ENCODE measurements at places on chromosomes 12 and 14.

DNA sequence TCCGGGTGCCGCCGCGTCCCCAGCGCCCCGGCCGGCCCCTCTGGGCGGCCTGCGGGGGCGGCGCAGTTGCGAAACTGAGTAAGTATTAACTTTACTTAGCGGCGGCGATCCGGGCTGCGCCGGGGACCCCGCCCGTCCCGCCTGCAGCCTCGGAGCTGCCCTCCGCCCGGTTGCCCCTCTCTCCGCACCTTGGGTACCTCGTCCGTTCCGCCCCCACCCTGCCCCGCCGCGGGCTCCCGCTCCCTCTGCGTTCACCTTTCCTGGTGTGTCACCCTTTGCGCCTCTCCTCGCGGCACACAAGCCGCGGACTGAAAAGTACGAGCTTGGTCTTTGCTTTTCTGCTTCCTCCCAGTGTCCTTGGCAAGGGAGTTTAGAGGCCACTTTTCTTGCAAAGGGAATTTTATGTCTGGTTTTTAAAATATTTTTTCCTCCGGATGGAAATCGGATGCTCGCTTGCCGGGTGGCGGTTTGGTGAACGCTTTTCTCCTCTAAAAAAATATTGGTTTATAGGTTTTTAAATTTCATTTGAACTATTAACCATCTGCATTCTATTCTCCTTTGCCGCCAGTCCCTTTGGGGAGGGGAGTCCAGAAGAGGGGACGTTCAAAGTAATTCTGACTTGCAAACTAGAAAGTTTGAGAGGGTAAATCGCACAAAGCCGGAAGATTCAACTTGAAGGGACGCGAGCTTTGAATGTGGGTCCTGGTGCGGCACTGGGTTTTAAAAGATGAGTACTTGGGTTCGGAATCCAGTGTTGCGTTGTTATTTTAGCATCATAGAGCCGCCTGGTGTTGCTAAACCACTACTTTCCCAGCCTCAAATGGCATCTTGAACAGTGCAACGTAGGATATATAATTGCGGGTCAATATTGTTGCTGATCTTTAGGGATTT lies 834 bp downstream of the RASSF8 start:
- DNase-seq = peak; percentile 45

- DNase-seq = no peak
Measured at GRCh38 chr14:75970989-75971388, 10.8 kb downstream of the TGFB3 start.

GRCh38 chr12:40668099-40668529 lies 24.1 kb upstream of the CNTN1 start:
- no peak for DNase-seq

DNA sequence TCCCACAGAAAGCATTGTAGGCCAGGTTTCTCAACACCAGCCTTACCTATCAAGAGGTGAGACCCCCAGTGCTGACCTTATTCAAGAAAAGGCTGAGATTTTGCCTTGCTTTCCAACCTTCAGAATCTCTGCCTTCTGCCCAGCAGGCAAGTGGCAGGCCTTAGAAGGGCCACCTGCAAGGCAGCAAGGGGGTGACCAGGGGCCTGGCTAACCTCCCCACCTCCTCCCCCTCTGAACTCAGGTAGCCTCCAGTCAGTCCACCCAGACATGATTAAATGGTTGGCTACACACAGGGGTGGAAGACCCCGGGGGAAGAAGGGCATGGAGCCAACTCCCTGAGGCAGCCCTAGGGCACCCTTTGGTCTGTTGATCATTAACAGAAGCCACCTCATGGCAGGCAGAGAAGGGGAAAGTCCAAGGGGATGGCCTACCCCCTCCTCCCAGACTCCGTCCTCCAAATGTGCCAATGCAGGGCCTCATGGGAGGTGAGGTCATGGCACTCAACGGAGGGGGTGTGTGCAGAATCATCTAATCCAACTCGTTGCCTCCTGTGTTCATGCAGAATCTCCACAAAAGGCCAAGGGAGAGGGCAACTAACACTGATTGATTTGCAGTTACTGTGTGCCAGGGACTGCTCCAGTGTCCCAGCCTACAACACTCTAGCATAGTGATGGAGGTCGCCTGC lies 8.5 kb downstream of the ZFP36L1 start:
- no peak for DNase-seq

GRCh38 chr14:91870001-91870400 lies 2.7 kb upstream of the TC2N start:
- DNase-seq = no peak

GRCh38 chr12:104478396-104479122 lies 21.8 kb downstream of the CHST11 start:
- DNase-seq = no peak

DNA sequence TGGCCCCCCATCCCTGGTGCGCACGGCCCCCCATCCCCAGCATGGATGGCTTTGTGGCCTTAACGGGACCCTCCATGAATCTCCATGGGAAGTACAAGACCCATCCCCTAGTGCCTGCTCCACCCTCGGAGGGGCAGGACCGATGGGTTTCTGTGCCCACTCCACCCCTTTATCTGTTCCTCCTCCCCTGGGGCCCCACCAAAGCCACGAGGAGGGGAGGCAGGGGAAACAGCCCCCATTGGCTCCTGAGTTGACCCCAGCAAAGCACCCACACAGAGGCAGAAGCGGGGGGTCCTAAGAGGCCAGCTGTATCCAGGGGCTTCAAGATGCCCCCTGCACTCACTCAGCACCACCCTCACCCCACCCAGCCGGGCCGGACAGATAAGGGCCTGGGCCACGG lies 36.1 kb upstream of the TMEM179 start:
- DNase-seq = no peak

DNA sequence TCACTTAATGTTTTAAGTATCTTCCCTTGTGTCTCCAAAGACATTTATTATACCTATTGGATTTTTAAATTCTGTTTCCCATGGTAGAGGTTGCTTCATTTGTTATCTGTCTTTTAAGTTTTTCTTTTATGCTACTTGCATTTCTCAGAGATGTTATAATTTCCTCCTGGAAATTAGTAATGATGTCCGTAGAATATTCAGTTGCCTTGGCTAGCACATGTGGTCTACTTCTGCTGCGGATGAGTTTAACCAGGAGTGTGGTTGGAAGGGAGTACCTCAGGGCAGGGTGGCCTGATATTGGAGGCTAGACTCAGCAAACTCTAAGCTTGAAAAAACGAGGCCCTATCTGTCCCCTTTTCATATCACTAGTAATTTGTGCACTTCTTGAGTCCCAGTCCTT lies 8.8 kb upstream of the EVL start:
- no peak for DNase-seq

DNA sequence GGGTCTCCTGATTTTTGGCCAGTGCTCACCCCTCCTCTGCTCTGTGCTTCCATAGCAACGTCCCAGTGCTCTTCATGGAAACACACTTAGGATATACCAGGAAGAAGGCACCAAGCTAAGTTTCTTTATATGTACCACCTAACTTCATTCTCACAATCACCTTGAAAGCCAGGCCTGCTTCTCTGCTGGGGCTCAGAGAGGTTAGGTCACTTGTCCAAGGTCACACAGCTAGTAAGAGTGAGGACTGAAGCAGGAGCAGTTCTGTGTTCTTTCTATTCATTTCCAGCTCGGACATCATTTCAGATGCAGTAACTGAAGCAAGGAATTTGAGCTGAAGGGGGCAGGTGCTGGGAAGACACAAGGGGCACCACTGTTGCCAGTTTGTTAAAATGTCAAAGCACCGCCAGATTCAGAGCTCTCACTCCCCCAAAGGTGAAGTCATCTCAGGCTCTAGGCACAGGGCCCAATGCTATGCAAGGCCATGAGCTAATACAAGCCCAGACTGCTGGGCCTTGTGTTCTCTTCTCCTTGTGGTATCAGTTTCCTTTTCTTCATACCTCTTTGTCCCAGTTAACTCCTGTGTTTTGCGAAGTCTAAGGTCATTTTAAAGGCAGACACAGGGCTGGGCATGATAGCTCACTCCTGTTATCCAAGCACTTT lies 19.7 kb upstream of the YY1 start:
- no peak for DNase-seq

DNA sequence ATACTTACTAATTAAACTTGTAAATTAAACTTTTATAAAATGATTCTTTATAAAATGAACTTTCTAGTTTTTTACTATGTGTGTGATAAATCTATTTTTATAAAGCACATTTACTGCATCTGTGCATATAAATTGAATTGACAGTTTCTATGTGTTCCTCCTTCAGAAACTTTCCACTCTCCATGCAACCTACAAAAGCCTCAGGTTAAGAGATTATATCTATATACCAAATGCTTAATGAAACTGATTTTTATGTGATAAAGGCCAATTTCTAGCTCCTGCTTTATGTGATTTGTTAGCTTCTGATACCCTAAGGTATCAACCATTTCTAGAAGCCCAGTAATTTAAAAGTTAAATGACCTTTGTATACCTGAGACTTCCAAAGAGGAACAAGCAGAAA lies 174.0 kb downstream of the SRGAP1 start:
- no peak for DNase-seq

- no peak for DNase-seq
Measured at GRCh38 chr12:68237078-68237477, 11.5 kb upstream of the IL26 start.

DNA sequence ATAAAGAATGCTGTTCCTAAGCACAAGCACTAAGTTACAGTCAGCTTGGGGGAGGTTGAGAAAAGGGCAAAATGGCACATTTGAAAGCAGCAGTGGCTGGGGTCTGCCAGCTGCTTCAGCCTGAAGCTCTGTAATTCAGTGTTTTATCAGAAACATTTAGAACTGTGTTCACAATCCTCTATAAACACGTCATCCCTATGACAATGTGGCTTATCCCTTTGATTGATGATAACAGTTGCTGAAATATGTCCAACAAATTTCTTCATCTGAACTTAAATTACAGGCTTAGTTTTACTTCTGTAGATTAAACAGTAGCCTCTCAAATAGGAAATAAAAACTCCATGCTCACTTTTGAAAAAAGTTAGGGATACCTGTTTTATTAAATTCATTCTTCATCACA lies 108.8 kb downstream of the VEZT start:
- DNase-seq = no peak

GRCh38 chr14:60642270-60643140 lies 6.8 kb downstream of the SIX1 start:
- DNase-seq = no peak

- DNase-seq = no peak
Measured at GRCh38 chr12:68294251-68294650, 37.9 kb downstream of the MDM1 start.

DNA sequence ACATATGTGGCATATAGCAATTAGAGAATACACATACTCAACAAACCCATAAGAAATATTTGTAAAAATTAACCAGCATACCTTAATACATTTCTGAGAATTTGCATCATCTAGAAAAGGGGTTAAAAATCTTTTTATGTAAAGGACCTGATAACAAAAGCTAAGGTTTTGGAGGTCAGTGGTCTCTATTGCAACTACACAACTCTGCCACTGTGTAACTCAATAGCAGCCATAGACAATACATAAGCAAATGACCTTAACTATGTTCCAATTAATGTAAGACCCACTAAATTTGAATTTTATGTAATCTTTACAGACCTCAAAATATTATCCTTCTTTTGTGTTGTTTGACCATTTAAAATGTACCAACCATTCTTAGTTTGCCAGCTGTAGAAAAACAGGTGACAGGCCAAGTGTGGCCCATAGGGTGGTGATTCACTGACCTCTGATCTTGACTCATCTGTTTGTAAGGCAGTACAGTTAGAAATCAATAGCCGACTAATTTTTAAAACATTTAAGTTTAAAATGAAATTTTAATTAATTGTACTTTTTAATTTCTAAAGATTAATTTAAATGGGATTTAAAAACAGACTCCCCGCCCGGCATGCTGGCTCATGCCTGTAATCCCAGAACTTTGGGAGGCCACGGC lies 7.4 kb upstream of the EPS8 start:
- no peak for DNase-seq

DNA sequence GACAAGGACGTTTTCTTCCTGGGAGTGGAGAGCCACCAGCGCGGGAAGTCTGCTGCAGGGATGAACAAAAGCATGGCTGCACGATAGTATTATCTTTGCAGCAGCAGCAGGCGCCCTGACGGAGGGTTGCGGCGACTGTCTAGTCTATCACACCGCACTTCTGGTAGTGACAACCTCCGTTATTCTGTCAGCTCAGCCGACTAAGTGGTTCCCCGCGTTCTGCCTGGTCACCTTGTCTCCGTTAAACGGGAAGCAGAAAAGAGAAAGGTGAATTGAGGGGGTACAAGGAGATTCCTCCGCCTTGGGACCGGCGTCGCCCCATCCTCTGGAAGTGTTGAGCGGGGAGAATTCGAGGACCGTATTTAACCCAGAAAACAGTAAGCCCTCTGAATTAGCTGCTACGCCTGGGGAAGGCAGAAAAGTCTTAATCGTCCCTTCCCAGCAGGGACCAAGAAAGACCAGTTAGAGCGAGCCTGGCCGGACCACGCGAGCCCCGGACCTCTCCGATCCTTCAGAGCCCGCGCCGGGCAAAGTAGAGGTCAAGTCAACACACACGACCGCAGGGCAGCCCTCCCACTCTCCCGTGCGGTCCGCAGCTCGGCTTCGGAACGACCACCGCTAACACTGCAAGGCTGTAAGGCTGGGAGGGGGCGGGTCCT lies 536 bp upstream of the DAAM1 start:
- DNase-seq = peak; percentile 35

DNA sequence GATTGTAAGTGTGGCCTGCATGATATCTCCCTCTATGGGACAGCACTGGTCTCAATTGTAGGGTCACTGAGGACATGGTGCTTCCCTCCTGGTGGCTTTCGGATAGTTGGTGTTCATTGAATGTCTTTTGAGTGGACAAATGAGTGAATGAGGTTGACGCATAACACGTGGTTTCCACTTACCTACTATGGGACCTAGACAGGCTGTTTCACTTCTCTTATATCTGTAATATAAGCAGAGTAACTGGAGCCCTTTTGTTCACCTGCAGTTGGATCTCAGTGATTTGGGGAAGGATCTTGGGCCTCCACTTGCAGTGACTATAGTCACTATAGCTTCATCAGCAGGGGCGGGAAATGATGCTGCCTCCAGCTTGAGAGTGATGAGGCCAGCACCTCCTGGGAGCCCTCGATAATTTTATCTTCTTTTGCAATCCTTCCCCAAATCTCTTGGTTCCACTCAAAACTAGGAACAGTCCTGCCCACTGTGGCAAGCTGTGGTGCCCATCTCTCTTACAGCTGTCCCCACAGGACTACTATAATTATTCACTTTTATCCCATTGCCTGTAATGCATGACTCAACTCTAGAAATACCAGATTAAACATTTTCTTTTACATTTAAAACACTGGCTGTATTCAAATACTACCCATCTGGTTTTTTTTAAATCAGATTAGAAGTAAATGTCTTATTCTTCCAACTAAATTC lies 242.9 kb downstream of the CHST11 start:
- no peak for DNase-seq

DNA sequence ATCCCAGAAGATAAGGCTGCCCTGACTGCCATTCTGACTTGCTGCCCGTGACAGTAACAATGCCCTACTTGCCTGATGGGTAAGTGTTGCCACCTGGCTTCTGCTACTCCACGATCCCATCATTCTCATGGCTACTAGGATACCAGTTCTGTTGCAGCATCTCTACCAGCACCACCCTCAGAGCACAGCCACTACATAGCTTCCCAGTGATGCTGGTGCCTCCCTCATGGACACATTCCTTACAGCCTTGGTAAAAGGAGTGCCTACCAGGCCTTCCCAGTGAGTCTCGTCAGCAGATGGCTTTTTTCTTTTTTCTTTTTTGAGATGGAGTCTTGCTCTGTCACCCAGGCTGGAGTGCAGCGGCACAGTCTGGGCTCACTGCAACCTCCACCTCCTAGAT lies 84.4 kb upstream of the CMKLR1 start:
- no peak for DNase-seq

Data from left ventricle myocardium inferior (tissue), 1 donor.